GM18507 (cell line): ENCODE measurements at places on chromosomes 11 and 22.

GRCh38 chr11:104895634-104896033 is 2.6 kb downstream of the CASP12 start:
- DNase-seq = no peak

GRCh38 chr22:23058481-23059283 is 11.6 kb upstream of the GNAZ start:
- DNase-seq = no peak

DNA sequence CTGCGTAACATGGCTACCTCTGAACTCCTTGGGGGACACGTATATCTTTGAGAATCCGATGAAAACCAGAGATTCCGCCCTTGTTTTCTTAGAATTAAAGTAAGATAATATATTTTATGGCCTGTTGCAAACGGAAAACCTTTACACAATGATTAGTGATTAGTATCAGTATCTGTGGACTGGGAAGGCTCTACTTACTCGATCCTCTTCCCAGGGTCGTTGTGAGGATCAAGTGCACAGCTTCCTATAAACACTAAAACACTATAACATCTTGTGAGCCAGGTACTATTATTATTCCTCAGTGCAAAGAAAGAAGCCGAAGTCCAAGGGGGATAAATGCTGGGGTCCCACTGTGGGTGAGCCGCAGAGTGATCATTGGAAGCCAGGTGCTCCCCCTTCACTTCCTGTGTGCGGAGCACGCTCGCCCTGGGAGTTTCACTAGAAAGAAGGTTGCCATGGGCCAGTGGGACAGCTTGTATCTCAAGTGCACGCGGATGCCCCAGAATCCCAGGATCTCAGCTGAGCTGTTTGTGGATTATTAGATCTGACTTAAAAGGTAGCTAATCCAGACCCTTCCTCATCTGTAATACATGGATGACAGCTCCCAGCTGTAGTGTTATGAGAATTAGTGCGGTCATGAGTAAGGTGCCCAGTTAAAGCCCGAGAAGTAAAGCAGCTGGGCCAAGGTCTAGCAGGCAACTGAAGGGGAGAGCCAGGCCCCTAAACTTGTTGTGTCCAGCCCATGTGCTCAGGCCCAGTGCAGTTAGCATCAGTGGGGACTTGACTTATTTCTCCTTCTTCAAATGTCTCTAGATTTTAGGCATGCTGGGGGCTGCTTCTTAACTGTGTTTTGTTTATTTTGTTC is 839 bp downstream of the CBY1 start:
- no peak for DNase-seq

GRCh38 chr22:36107436-36107835 is 53.1 kb downstream of the APOL3 start:
- no peak for DNase-seq

DNA sequence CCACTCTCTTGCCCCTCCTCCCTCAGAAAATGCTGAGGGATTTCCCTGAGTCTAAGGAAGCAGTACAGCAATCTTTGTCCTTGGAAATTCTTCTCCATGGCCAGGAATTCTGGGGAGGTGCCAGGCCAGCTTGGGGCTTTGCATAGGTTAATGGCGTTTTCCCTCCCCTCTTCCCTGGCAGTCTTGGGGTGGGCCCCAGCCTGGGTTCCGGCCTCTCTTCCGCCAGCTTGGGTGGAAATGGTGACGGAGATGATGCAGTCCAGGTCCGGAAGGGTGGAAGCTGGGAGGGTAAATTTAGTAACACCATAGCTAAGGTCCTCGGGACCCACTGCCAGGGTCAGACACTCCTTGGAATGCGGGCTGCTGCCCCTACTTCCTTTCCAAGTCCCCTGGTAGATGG is 5.0 kb downstream of the PHLDB1 start:
- DNase-seq = no peak

- no peak for DNase-seq
Observed at GRCh38 chr11:70290361-70291065, 20.0 kb downstream of the PPFIA1 start.

- no peak for DNase-seq
Observed at GRCh38 chr11:23569547-23569946, 709.3 kb upstream of the CCDC179 start.

DNA sequence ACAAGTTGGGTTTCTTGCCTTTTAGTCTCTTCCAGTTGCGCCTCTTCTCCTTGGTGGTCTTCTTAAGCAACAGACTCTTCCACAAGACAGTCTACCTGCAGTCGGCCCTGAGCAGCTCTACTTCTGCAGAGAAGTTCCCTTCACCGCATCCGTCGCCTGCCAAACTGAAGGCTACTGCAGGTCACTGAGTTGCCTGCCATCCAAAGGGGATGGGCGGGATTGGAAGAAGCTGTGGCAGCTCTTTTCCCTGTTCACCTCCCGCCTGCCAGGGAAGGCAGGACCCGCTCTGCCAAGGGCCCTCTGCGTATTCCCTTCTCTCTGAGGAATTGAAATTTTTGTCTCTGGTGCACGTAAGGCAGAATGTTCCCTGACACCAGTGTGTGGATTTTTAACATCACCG is 9.2 kb upstream of the STT3A start:
- DNase-seq = no peak

DNA sequence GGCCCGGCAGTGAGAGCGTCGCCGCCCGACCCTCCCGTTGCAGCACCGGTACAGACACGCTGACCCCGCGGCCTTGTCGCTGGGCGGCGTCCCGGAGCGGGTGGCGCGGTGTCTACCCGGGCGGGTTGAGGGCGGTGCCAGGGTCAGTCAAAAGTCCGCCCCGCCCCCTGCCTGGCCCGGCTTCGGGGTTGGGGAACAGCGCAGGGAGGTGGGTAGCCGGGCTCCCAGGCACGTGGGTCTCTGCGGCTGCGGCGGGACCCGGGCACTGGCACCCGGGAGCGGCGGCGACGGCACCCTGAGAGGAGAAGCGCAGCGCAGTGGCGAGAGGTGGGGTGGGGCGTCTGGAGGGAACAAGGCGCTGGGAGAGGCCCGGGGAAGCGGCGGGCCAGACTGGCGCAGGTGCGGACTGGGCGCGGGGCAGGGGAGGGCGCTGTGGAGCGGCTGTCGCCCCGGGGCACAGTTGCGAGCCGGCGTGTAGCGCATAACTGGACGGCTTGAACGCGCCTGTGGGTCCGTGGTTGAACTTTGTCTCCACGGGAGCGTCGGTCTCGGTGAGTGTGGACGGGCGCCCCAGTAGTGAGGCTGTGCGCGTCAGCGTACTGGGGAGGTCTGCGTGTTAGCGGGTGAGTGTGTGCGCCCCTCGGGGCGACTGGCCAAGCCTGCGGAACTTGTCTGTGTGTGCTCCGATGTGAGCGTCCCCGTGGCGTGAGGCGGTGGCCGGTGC is at the start of gene P2RY2:
P2RY2 (plus strand) TSS at position 176 of the 724 bp plus-strand sequence. CDS start 15,879 bp downstream, outside the sequence.
- no peak for DNase-seq

GRCh38 chr22:42461511-42461910 is 29.3 kb upstream of the NFAM1 start:
- no peak for DNase-seq

DNA sequence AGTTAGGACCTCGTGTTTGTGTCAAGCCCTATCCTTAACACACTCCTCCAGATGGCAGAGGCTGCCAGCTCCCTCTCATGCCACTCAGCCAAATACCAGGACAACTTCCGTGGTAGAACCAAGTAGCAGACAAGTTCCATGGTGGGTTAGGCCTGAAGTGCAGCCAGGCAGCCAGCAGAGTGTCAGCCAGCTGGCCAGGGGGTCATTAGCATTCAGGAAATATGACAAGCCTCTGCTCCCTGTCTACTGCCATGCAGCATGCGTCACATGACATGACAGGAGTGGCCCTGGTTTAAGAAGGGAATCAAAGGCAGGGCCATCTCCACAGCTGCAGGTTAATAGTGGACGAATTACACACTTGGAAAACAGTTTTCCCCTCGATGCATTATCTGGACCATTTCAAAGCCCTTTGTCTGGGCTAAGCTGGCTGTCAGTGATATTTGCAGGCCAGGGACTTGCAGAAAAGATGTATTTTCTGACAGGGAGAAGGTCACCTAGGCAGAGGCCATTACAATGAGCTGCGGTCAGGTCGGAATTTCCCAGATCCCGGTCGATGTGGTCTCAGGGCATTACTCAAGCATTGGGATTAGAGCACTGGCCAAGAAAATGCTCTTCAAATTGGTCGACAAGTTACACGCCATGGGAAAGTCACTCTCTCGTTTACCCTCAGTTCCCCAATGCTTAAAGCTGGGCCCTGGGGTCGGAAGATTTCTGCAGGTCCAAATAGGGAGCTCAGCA is 461.7 kb upstream of the CADM1 start:
- no peak for DNase-seq

DNA sequence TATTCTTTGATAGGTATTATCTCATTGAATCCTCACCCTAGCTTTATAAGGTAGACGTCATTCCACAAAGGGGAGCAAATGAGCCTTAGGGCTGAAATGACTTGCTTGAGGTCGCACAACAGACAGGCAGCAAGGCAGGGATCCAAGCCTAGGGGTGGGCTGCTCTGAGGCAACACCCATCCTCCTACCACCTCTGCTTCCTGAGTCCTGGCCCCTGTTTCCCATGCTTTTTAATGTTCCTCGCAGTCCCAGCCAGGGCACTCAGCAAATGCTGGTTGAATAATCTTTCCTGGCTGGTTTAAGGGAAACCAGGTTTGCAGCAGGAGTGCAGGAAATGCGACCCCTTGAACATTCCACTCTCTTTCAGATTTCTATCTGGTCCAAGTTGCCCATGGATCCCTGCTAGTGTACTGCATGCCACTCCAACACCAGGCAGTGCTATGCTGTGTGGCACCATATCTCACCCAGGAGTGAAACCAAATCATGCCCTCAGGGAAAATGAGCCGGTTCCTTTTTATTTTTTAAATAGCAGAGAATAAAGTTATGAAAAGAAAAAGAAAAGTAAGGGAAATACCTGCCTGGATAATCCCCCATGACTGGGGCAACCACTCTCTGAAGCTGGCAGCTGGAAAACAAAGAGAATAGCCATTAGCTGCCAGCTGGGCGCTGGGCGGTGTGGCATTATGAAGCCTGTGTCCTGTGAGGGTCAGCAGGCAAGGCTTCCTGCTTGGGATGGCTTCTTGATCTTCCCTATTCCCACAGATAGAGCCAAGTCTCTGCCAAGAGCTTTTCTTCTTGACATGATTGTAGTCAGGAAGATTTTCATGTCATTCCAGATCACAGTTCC is 21.8 kb downstream of the MICAL2 start:
- no peak for DNase-seq

GRCh38 chr11:88203604-88204003 is 28.4 kb upstream of the RAB38 start:
- no peak for DNase-seq

GRCh38 chr11:1877211-1878136 is 14.2 kb downstream of the PRR33 start:
- DNase-seq = no peak

DNA sequence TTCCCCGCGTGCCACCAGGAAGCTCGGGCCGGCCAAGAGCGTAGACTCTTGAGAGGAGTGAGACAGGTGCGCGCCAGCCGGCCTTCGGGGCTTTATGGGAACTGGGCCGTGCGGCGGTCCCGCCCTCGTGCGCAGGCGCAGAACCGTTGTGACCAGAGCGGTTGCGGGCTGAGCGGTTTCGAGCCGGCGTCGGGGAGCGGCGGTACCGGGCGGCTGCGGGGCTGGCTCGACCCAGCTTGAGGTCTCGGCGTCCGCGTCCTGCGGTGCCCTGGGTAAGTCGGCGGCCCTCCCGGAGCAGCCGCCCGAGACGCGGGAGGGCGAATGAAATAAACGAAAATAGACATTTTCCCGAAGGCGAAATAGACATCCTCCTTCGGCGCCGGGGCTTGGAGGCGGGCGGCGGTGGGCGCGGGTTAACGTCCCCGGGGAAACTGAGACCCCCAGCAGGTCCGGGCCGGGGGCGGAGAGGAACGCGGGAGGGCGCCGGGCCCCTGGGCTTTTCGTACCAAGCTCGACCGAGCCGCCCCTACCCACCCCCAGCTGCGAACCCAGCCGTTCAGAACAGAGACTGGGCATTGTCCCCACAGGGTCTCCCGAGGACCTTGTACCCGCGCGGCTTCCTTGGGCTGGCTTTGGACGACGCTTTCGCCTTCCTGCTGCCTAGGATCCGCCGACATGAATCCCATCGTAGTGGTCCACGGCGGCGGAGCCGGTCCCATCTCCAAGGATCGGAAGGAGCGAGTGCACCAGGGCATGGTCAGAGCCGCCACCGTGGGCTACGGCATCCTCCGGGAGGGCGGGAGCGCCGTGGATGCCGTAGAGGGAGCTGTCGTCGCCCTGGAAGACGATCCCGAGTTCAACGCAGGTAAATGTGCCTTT is at the start of gene ASRGL1:
ASRGL1 (plus strand) TSS at position 146 of the 879 bp plus-strand sequence; CDS start at position 676, 530 bp downstream.
- DNase-seq = peak; percentile 58

- DNase-seq = no peak
Observed at GRCh38 chr11:109707411-109707810, 285.4 kb downstream of the C11orf87 start.

- no peak for DNase-seq
Observed at GRCh38 chr11:60127311-60127811, 38.9 kb downstream of the MS4A2 start.

DNA sequence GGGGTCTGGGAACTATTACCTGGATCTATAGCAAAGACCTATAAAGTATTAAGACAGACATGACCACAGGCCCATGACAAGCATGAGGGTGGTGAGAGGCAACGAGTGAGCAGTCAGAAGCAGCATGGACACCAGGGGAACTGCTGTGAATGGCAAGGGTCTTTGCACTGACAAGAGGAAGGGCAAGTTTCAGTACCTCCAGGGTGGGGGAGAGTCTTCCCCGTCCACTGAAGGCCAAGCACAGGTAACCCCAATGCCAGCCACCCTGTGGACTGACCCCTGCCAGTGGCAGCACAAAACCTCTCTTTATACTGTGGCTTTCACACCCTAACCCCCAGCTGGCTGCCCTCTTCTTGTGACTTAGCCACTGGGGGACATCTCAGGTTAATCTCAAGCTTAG is 55.5 kb downstream of the CHST1 start:
- no peak for DNase-seq

- no peak for DNase-seq
Observed at GRCh38 chr22:38881997-38882879, 10.2 kb upstream of the CBX6 start.

DNA sequence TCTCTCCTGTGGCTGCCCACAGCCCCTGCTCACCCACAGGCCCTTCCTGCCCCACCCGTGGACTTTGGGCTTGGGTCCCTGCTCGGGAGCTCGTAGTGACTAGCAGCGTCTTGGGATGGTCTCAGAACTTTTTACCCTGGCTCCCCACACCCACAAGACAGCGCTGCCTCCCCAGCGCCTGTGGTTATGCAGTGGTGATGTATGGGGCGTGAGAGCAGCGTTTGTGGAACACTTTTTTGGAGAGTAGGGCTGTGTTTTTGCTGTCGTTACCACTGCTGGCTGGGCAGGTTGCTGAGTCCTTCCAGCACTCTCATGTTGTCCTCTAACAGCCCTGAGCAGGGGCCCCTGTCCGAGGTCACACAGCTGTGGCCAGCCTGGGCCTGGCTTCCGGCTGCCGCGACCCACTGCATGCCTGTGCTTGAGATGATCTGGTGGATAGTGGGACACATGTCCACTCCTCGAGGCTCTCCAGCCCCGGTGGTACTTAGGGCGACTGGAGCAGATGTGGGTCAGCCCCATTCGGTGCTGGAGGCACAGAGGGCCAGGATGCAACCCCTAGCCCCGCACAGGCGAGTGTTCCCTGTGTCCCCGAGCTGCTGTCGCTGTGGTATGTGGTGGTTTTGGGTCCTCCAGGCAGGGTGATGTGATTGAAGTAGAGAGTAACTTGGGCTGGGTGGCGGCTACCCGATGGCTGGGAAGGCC is 7.1 kb upstream of the GRAMD4 start:
- no peak for DNase-seq
